ENCODE measurements at places on chromosomes 7 and 10.

DNA sequence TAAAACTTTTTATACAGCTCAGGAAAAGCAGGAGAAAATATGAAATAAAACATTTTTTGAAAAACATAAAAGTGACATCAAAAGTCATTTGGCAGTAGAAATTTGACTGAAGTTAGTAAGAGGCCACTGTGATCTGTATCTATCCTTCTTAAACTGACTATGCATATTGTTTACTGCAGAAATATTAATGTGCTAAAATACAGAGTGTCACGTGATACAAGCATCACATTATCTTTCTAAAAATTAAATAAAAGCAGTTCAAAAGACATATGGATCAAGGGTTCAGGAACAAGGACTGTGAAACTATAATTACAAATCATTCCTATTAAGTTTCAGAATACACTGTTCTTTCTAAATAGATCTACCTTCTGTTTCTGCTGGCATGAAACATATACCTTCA, 33.7 kb downstream of the PARP12 start:
- no peak for DNase-seq

- DNase-seq = no peak
These were observed 147.3 kb downstream of the NRCAM start for GRCh38 chr7:108308903-108309302.

GRCh38 chr10:128932071-128932820, 534.8 kb upstream of the MGMT start:
- no peak for DNase-seq

DNA sequence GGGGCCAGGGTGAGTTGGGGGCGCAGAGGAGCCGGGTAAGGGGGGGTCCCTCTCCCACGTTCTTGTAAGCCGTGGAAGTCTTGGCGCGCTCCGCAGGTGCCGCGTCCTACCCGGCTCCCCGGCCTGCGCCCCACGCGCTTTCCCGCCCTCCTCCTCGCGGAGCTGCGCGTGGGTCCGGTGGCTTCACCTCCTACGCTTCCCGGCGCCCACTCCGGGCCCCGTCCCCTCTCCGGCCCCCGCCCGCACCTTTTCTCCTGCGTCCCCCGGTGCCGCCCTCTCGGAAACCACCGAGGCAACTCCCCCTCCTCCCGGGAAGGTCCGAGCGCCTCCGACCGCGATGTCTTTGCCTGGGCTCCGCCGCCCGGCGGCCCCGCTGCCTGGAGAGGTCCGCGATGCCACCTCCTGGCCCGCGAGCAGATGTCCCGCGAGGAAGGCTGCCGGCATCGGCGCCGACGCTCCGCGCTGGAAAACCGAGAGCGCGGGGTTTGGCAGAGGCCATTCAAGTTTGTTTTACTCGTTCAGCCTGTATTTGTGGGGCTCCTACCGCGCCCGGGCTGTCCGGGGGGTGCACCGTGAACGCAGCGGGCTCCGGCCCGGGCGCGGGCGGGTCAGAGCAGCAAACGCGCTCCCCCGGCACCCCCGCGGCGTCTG, 2.4 kb upstream of the NKX6-2 start:
- no peak for DNase-seq

DNA sequence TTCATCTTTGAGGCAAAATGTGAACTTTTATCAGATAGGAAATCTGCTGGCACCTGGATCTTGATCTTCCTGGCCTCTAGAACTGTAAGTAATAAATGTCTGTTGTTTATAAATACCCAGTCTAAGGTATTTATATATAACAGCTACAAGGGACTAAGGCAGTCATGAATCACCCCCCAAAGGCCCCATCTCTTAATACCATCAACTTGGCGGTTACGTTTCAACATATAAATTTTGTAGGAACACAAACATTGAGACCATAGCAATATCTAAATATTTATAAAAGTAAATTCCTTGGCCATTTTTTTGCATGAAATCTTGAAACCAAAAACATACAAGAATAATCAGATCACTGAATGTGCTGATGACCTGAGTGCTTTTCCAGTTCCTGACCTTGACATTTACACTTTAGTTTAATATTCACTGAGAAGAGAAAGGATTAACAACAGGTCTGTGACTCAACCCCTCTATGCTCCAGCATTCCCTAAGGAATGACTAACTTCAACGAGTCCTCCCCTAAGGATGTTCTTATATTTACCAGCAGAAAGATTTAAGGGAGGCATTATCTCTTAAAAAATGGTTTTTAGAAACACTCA, 1438.5 kb upstream of the CELF2 start:
- no peak for DNase-seq

Data from stimulated activated CD8-positive, alpha-beta memory T cell treated with anti-CD3 and anti-CD28 coated beads, Interleukin-4, amount 100 ng/mL, for 1 hour (primary cell).